Endothelial cell of umbilical vein (primary cell): ENCODE measurements at places on chromosomes 11 and 22. TPM values are rescaled to one million over a fixed set of nuclear protein-coding genes. Genes with fewer than 3 reads are reported as not detected.

DNA sequence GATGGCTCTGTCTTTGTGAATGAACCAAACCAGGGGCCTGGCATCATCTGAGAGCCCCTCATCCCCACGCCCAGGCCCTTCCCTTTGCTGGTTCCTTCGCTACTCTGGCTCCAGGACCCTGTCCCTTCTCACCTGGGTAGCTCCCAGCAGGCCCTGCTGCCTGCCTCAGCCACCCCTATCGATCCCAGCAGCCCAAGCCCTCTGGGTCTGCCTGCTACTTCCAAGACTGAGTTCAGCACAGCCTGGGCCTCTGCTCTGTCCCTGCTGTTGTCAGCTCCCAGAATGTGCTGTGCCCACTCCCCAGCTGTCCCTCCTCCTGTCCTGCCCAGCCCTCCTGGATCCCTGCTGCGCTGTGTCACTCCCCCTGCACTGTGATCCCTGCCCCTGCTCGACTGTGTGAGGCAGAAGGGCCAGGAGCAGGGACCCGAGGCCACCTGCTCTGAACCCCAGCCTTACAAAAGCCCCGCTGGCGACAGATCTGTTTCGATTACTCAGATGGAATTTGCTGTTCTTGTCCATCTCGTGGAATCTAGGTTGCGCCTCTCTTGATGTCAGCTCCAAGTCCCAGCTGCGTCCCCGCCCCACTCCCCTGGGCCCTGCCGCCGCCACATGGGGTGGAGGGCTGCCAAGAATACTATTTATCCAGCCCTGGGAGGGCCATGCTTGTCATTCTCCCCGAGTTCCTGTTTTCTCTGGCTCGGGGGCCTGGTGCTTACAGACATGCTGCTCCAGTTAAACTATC, 13.0 kb downstream of the MRPL21 start:
- H3K36me3 ChIP-seq: peaks cover 15% of the 10 kb centered on the region
- H3K27ac ChIP-seq: peak overlapping the region; percentile 22
- no peak overlapping the region for H3K4me3 ChIP-seq
- H3K27me3 ChIP-seq: no peaks in the 10 kb centered on the region
- DNase-seq: peak; percentile 96
- peaks cover 15% of the 10 kb centered on the region for H3K4me1 ChIP-seq

- no peak overlapping the region for H3K4me3 ChIP-seq
- H3K27ac ChIP-seq: no peak overlapping the region
- H3K27me3 ChIP-seq: no peaks in the 10 kb centered on the region
- DNase-seq: no peak
- no peaks in the 10 kb centered on the region for H3K36me3 ChIP-seq
- H3K4me1 ChIP-seq: no peaks in the 10 kb centered on the region
Measured at GRCh38 chr11:11668781-11669180, 47.0 kb upstream of the GALNT18 start.

GRCh38 chr11:126362879-126363655, 7.6 kb downstream of the ST3GAL4 start:
- H3K4me1 ChIP-seq: no peaks in the 10 kb centered on the region
- H3K27ac ChIP-seq: no peak overlapping the region
- H3K36me3 ChIP-seq: no peaks in the 10 kb centered on the region
- no peak for DNase-seq

DNA sequence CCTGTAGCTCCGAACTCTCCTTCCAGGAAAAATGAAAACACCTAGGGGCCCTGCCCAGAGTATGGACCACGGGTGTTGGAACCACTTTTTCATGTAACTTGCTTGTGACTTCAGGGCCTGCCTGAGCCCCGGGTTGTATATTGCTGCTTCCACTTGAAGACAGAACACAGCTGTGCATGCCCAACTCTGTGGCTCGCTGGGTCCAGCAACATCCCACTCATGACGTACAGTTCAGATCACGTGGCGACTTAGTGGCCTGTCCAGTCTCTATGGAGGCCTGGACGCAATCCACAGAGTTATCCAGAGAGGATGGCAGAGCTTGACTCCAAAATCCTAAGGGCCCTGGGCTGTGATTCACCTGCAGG, 6.8 kb downstream of the C11orf21 start:
- H3K36me3 ChIP-seq: no peaks in the 10 kb centered on the region
- no peak for DNase-seq
- no peak overlapping the region for H3K4me3 ChIP-seq
- no peak overlapping the region for H3K27ac ChIP-seq

GRCh38 chr11:123069908-123070821, 8.2 kb upstream of the HSPA8 start:
- no peak overlapping the region for H3K27ac ChIP-seq
- no peaks in the 10 kb centered on the region for H3K36me3 ChIP-seq
- H3K4me1 ChIP-seq: no peaks in the 10 kb centered on the region
- no peak overlapping the region for H3K4me3 ChIP-seq

DNA sequence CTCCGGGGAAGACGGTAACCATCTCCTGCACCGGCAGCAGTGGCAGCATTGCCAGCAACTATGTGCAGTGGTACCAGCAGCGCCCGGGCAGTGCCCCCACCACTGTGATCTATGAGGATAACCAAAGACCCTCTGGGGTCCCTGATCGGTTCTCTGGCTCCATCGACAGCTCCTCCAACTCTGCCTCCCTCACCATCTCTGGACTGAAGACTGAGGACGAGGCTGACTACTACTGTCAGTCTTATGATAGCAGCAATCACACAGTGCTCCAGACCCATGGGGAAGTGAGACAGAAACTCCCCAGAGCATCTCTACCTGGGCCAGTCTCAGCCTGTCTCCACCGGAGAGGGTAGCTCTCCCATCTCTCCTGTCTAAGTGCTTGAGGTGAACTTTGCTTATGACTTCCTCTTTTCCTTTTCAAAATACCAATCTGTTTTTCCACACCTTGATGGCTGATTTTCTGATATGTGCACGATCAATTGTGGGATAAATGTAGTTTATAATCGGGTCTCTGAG, 48.5 kb upstream of the VPREB1 start:
- no peak overlapping the region for H3K4me3 ChIP-seq
- no peak overlapping the region for H3K27ac ChIP-seq
- H3K4me1 ChIP-seq: no peaks in the 10 kb centered on the region
- peaks cover 4% of the 10 kb centered on the region for H3K27me3 ChIP-seq
- no peak for DNase-seq

DNA sequence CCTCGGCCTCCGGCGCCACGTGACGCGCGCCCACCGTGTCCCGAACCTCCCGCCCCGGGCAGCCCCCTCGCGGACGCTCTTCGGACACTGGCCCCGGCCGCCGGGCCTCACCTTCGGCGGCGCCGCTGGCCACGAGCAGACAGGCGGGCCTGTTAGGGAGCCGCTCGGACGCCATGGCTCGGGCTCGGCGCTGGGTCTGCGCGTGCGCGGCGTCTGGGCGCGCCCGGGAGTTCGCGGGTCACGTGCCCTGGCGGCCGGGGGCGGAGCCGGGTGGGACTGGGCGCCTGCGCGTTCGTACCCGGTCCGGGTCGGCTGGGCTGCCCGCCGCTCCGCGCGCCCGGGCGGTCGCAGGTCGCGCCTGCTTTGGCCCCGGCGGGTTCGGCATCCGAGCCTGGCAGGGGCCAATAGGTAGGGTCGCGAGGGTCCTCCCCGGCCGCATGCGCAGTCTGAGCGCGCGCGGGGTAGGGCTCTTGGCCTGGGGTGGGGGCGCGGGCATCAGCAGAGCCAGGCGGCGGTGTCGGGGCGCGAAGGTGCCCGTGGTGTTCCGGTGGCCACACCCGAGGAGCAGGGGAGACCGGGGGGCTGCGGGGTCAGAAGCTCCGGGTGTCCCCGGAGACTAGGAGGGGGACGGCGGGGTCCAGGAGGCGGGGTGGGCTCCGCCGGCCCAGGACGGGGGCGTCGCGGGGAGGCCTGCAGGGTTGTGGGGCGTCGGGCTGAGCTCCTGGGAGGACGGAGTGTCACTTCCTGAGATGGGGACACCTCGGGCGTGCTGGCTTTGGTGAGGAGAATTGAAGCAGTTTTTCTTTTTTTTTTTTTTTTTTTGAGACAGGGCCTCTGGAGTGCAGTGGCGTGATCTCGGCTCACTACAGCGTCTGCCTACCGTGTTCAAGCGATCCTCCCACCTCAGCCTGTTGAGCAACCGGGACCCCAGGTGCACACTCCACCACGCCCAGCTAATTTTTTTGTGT, at the start of gene GATD1:
TSS of gene GATD1 (minus strand) at position 200 of the 968 bp plus-strand sequence. CDS start at position 175, 25 bp downstream.
- H3K27ac ChIP-seq: peak within 1 kb of the TSS; percentile 53
- no peaks in the 10 kb centered on the region for H3K27me3 ChIP-seq
- peak; percentile 84 for DNase-seq
- peaks cover 23% of the 10 kb centered on the region for H3K4me1 ChIP-seq
- peaks cover 9% of the 10 kb centered on the region for H3K36me3 ChIP-seq

DNA sequence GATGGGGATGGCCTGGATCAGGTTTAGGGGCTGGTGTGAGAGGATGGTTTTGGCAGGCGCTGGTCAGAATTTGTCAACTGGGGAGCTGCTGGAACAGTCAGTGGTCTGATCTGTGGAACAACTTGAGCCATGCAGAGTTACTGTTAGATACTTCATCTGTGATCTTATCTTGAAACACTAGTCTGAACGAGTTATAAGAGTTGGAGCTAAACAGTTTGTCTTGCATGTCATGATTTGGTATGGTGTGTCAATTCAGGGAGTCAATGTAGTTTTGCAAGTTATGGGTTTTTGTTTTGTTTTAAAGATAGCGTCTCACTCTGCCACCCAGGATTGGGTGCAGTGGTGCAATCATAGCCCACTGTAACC, 54.1 kb downstream of the ST3GAL4 start:
- no peaks in the 10 kb centered on the region for H3K4me1 ChIP-seq
- no peaks in the 10 kb centered on the region for H3K27me3 ChIP-seq
- no peak overlapping the region for H3K4me3 ChIP-seq
- H3K27ac ChIP-seq: no peak overlapping the region
- H3K36me3 ChIP-seq: peaks cover 5% of the 10 kb centered on the region

GRCh38 chr11:8649361-8649760, 33.1 kb downstream of the TRIM66 start:
- no peak overlapping the region for H3K27ac ChIP-seq
- H3K36me3 ChIP-seq: peaks cover 5% of the 10 kb centered on the region
- no peaks in the 10 kb centered on the region for H3K27me3 ChIP-seq
- peaks cover 5% of the 10 kb centered on the region for H3K4me1 ChIP-seq

GRCh38 chr11:118108513-118108912, 21.8 kb upstream of the SMIM35 start:
- no peak overlapping the region for H3K4me3 ChIP-seq
- no peak overlapping the region for H3K27ac ChIP-seq
- no peaks in the 10 kb centered on the region for H3K4me1 ChIP-seq
- no peaks in the 10 kb centered on the region for H3K27me3 ChIP-seq

DNA sequence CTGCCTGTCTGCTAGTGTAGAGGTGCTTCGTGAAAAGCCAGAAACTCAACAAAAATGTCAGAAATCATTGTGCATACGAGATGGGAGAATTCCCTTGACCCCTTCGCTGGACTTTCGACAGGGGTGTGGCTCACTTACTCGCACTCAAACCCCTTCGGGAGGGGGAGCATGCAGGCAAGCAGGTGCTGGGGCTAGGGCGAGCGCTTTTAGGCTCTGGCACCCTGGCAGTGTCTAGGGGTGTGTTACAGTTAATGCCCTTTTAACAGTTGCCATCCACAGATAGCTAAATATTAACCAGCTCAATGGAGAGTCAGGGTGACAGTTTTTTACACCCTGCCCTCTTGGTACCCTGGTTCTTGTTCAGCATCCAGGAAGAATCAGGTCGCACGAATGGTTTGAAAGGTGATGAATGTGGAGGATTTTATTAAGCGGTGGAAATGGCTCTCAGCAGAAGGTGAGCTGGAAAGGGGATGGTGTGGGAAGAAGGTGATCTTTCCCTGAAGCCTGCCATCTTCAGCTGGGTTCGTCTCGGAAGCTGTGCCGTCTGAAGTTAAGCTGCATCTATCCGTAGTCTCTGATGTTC, 59.6 kb upstream of the SHANK2 start:
- DNase-seq: no peak
- no peak overlapping the region for H3K4me3 ChIP-seq
- no peaks in the 10 kb centered on the region for H3K36me3 ChIP-seq
- H3K27ac ChIP-seq: no peak overlapping the region

GRCh38 chr11:108199446-108200321, 22.8 kb downstream of the NPAT start:
- no peaks in the 10 kb centered on the region for H3K27me3 ChIP-seq
- H3K4me1 ChIP-seq: no peaks in the 10 kb centered on the region
- H3K4me3 ChIP-seq: no peak overlapping the region
- DNase-seq: no peak
- H3K36me3 ChIP-seq: peaks cover 4% of the 10 kb centered on the region

GRCh38 chr11:20634044-20634443, 34.6 kb downstream of the SLC6A5 start:
- H3K27ac ChIP-seq: no peak overlapping the region
- no peak overlapping the region for H3K4me3 ChIP-seq
- H3K27me3 ChIP-seq: no peaks in the 10 kb centered on the region

DNA sequence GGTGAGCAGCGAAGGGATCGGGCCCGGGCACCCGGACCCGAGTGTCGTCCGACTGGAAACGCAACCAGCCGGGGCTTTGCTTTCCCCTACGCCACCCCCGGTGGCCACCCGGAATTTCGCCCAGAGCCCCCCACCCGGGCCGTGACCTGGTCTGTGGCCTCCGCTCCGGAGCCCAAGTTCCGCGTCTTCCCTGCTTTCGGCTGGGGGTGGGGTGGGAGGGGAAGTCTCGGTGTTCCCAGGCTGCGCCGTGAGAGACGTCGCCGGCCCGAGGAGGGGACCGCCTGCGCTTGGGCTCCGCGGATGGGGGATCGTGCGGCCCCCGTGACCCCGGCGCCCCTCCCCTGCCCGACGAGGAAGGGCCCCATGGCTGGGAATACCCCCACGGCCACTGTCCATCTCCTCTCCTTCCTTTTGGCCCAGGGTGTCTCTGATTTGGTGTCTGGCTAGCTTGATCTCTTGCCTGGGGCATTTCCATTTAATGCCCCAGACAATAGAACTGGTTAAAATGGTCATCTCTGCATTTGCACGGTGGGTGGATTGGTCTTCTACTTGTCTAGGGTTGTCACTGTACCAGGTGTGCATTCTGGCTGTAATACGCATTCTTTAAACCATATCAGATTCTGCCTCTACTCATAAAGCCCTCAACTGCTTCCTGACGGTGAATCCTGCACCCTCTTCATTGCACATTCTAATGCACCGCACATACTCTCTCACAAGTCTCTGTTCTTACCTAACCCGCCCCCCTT, 789 bp downstream of the SIK2 start:
- peaks cover 17% of the 10 kb centered on the region for H3K4me1 ChIP-seq
- no peaks in the 10 kb centered on the region for H3K27me3 ChIP-seq
- H3K36me3 ChIP-seq: no peaks in the 10 kb centered on the region

Gene TTC12
- 2.2 and 5.2 TPM in 2 replicates for total RNA-seq

Gene PLAAT2
- total RNA-seq: not detected in 2 replicates

Gene PRRG4
- 0.09 TPM in 1 of 2 replicates, not detected in the other for total RNA-seq

Gene CRYBA4
- total RNA-seq: not detected in 2 replicates
